Head of caudate nucleus (tissue), 42 donors: ENCODE measurements at places on chromosomes 5 and 9.

GRCh38 chr5:131259326-131259725 lies 4.5 kb upstream of the CDC42SE2 start:
- DNase-seq, result no peak

GRCh38 chr5:128498844-128499455 lies 39.1 kb downstream of the FBN2 start:
- DNase-seq, result peak; percentile 13

GRCh38 chr5:85703296-85703695 lies 914.4 kb upstream of the COX7C start:
- DNase-seq, result no peak

DNA sequence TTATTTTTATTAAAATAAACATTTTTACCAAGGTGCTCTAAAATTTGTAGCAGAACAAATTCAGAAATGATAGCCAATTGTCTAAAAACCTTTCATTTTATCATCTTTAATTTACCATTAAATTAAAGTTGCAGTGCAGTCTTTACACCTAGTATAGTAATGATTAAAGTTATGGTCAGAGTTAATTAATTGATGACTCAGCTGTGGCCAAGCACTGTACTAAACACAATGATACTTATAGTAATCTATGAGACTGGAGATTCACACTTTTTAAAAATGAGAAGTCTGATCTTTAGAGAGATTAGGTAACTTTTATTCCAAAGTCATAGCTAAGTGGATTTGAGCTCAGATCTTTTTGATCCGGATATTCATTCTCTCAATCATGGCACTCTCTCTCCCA lies 621.1 kb upstream of the MEF2C start:
- DNase-seq, result no peak

DNA sequence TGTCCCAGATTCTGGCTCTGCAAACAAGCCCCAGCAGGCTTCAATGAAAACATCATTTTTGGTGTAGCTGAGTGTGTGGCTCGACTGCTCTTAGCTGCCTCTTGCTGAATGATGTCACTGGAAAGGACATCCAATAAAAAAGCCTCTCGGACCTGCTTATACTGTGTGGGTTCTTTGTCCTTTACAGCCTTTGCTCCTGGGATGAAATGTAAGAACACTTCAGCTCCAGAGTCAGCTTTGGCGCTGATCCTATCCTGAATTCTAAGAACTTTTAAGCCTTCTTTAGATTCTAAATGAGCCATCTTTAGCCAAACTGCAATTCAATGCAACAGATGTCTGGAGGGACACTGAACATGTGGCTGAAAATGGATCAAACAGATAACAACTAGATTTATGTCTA lies 404.6 kb upstream of the C9orf72 start:
- no peak for DNase-seq

DNA sequence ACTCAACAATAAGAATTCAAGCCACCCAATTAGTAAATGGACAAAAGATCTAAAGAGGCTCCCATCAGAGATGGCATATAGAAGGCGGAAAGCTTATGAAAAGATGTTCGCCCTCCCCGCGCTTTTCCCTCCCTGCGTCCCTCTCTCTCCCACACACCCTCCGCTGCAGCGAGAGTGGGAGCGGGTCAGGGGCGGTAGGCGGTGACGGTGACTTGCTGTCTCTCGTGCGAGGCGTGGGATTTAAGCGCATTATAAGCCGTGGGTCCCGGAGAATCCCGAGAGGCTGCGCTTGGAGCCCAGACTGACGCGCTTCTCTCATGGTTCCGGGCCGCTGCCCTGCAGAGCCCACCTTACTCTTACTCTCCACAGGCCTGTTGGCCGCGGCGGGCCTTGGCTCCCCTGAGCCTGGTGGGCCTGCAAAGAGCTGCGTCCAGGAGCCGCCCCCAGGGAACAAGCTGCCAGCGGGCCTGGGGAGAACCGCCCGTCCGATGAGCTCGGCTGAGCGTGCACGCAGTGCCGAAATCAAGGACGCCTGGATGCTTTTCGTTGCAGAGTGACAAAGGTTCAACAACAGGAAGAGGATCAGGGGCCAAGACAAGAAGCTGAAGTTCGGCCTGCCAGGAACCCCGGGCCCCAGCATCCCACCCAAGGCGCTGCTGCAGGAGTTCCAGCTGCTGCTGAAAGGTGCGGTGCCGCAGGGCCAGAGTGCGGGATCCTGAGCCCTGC lies 42.6 kb upstream of the BICD2 start:
- DNase-seq, result peak; percentile 18

DNA sequence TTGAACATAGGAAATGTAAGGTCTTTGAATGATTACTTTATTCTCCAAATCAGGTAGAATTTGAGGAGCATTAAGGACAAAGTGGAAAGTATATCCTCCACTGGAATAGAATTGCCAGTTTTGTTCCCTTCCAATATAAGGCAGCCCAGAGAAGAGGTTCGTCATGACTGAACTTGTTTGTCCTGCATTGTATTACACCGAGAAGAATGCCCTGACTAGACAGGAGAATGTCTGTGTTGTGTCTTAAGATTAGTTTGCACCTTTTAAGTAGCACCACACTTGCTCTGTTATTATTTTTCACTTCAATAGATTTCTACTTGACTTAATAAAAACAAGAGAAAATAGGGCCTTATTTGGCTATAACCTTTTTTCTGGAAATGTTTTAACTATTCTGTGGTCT lies 586.2 kb upstream of the PTGER4 start:
- DNase-seq, result no peak

DNA sequence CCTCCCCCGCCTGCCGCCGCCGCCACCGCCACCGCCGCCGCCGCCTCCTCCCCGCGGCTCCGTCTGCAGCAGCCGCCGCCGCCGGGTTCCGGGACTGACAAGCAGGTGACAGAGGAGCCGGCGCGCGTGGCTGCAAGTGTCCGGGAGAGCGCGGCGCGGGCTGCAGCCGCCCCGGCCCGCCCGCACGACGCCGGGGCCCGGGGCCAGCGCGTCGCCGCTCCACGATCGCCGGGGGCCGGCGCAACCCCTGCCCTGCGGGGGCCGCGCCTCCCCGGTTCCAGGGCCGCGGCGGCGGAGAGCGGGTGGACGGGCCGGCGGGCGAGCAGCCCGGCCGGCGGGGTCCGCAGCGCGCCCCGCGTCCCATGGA lies 343 bp downstream of the LMX1B start:
- no peak for DNase-seq

DNA sequence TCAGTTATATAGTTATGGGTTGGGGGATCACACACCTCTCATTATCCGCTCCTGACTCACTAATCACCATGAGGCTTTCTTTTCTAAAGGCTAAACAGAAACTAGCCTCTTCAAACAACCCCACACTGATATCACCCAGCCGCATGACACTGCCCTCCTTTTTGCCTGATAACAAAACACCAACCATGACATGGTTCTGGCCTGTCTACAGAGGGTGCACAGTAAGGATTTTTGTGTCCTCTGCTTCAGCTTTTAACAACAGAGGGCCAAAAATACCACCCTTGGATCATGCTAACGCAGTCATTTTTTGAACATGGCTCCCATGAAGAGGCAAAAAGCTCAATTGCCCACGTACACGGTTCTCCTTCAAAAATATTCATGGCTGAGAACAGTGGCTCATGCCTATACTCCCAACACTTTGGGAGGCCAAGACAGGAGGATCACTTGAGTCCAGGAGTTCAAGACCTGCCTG lies 4.0 kb downstream of the CMBL start:
- no peak for DNase-seq

DNA sequence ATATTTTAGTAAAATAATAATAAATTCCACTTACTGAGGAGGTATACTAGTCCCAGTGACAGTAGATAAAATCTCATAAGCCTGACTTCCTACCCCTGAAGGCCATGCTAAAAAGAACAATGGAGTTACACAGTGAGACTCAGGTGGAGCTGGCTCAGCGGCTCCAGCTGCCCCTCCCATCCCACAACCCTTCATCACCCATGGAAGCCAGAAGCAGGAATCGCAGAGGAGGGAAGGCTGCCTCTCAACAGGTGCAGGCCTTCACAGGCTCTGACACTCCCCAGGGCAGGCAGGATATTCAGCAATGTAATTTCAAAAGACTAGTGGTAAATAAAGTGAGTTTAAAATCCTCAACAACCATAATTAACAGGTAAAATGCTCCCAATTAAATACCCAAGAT lies 67.5 kb downstream of the FANCC start:
- no peak for DNase-seq

- no peak for DNase-seq
These were observed 63.1 kb upstream of the RETREG1 start for GRCh38 chr5:16679863-16680262.

- DNase-seq, result no peak
These were observed 429 bp upstream of the ARL10 start for GRCh38 chr5:176364765-176365350.

DNA sequence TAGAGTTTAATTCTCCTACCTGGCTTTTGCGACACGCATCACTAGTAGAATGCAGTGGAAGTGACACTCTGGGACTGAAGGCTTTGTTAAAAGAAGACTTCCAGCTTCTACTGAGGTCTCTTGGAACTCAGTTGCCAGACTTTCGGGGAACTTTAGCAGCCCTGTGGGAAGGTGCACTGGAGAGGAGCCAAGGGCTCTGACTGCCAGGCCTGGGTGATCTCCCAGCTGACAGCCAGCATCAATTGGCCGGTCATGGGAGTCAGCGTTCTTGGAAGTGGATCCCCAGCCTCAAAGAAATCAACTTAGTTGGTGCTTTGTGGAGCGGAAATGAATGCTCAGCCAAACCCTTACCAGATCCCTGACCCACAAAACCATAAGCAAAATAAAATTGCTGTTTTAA lies 87.1 kb downstream of the OSTF1 start:
- no peak for DNase-seq

- DNase-seq, result no peak
These were observed 1183.0 kb downstream of the MAT2B start for GRCh38 chr5:164688437-164688836.

- DNase-seq, result no peak
These were observed 9.6 kb upstream of the CATSPER3 start for GRCh38 chr5:134957920-134958608.

DNA sequence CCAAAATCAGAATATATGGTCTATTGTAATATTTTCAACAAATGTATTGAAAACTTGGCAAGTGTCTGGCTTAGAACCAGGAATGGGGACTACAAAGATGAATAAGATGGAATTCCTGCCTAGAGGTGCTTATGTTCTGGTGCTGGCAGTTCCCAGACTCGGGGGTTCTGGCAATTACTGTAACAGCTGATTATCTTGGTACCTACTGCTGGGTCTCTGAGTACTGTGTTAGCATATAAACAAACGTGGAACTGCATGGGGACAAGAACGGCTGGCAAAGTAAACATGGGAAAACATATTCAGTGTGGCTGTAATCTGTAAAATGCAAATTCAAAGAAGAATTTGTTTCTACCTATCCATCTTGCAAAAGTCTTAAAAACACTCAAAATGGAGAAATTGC lies 89.9 kb downstream of the SLC24A2 start:
- DNase-seq, result no peak

GRCh38 chr5:99795031-99795430 lies 740.1 kb upstream of the FAM174A start:
- DNase-seq, result no peak

DNA sequence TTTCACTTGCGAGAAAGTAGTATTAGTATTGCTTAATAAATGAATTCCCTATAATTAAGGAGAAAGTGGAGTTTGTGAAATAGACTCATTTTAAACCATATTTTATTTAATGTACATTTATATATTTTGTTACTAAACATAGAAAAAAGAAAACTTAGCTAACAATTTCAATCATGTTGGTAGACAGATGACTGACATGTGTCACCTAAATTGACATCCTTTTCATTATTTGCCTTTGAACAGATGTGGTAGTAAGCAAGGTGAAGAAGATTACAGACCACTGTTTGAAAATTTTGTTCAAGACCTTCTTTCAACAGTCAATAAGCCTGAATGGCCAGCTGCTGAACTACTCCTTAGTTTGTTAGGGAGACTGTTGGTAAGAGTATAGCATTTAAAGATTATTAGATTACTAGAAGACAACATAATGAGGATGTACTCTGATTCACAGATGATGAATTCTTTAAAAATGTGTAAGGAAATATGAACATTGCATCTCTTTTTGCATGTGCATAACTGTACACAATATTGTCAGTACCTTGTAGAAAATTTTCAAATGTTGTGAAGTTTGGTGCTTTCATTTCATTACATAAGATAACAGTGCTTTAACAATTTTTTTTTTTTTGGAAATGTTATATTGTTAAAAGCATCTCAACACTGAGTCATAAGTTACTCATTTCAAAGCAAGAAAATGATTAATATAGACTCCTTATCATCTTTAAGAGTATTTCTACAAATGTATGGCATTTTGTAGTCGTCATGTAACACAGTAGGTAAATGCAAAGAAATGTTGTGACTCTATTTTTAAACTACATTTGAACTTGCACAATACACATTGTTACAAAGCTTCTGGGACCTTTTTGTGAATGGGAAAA lies 139.5 kb downstream of the NIPBL start:
- DNase-seq, result no peak
